ENCODE measurements at places on chromosomes 4 and X.

DNA sequence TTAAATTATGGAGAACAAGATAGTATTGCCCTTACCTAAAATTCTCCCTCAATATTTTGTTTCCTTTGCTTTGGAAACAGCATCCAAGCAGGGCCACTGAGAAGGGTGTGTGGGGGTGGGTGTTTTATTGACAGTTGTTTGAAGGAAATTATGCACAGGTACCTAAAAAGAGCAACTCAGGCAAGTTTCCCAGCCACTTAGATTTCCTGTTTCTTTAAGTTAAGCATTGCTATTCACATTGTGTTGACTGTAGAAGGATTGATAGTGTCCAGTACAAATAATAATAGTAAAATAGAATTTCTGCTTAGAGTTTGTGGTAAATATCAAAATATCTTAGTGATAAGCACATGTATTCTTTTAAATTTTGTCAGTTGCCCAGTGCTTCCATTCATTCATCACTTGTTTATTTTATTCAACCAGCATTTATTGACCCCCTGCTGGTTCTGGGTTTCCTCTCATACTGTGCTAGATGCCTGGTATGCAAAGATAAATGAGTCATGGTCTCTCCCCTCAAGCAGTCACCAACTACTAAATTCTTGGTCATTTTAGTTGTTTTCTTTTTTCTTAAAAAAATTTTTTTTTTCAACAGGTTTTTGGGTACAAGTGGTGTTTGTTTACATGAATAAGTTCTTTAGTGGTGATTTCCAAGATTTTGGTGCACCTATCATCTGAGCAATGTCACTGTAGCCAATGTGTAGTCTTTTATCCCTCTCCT lies 50.0 kb downstream of the GALNT7 start:
- peak; percentile 61 for DNase-seq

DNA sequence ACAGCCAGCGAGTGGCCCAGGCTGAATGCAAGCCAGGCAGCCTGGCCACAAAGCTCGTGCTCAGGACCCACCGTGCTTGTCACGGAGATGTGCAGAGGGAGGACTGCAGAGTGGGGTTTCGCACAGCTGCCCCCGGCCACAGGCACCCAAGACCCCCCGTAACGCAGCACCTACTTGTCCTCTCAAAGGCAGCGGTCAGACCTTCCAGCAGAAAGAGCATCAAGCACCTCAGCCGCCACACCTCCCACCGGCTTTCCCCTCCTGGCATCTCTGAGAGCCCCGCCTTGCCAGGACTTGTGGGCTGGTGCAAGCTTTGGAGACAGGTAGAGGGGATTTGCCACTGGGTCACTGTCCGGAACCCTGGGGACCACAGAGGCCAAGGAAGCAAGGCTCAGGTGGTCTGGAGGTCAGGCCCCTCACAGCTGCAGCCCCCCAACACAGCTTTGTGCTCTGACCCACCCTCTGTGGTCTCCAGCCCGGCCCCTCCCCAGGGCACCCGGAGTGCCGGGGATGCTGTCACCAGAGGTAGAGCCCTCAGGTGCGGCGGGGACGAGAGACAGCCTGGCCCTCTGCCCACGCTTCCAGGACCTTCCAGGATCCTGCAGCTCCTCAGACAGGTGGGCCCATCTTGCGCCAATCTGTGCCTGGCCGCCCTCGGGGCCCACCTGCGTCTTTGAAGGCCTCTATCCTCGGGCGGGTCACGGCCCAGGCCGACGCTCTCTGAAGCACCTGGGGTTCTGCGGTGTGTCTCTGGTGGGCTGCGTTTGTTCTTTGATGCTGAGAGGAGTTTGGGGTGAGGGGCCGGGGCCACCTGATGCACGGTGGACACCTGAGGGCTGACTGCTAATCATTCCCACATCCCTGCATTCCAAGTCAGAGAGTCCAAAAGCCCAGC lies 34.4 kb upstream of the HMX1 start:
- no peak for DNase-seq

DNA sequence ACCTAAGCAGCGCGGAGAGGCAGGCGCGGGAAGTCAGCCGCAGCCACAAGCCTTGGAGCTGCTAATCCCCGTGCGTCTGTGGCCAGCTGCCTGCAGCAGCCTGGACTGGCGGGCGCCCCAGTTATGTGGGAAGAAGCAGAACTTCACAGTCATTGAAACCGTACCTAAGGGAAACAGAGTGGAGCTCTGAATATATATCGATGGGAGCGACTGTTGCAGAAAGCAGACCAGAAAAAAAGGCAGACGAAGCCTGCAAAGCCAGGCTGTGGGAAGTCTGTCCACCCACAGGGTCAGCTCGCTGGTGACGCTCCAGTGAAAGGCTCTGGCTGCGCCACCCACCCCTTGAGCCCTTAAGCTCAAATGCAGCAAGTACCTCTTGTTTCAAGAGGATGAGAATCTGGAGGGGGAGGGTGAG lies 24.7 kb downstream of the KCNE5 start:
- DNase-seq, result peak; percentile 21

DNA sequence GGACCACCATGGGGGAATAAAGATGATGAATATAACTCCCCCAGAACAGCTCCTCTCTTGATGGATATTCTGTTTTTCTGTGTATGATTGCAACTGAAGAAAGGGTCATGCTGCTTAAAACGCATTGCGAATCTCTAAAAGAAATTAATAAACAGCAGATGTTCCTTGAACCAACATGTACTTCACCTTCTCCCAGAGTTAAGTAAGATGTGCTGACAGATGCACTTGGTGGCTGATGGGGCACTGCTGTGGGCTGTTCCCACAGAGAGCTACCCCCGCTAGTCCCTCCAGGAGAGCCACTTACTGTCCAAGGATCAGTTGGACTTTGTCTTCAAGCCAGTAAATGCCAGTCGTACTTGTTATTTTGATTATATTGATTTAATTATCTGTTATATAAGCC lies 26.3 kb upstream of the C4orf54 start:
- DNase-seq, result no peak

GRCh38 chr4:56051710-56052075 lies 102.9 kb downstream of the CEP135 start:
- no peak for DNase-seq

DNA sequence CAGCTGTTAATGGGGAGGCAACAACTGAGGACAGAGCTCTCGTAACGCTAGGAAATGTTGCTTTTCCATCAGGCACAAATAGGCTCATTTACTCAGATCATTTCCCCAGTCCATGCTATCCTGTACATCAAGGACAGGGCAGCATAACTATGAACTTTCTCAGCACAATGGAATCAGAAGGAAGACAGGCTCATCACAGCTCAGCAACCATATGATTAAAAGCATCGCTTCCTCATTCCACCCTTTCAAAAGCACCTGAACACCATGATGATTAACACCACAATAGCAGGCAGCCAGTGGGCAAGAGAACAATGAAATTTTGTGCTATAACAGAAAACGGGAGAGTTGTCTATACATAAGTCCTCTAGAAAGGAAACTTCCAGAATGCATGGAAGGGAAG lies 297.8 kb downstream of the ZNF674 start:
- no peak for DNase-seq

DNA sequence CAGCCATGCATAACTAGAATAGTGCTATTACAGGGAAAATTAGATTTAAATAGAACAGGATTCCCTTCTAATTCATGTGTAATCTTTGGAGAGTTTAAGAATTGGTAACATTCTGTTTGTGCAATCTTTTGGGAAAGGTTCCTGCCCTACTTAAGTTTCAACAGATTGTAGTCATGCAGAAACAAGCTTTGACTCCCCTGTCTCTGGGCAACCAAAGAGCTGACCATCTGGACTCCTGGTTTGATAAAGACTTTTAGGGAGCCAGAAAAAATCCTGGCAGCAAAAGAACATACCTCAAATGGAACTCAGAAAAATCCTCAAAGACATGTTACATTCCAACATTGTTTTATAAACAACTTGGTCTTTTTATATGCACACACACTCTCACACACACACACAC lies 191.1 kb upstream of the NEIL3 start:
- DNase-seq, result peak; percentile 95

DNA sequence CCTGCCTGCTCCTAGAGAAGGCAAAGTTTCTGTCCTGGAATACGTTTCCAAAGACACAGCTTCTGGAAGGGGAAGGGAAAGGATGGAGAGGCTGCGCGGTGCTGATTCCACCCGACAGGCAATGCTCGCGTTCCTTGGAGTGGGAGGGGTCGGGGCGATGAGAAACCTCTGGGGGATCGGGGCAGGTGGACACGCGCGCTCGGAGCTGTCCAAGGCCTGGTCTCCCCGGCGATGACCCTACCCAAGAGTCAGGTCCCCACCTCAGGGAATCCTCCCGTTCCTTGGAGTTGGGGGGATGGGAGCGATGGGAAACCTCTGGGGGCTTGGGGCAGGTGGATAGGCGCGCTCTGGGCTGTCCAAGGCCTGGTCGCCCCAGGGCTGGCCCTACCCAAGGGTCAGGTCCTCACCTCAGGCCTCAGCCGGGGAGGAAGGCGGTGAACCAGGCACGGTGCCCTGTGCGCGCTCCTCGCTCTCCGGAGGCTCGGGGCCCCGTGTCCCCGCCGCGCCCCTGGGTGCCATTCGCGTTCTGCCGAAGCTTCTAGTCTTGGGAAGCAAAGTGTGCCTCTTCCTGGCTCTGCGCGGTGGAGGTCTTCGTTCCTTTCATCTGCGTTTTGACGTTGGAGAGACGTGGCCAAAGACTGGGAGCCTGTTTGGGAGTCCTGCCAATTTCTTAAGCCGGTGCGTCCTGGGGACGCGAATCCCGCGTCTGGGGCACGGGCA lies 10.6 kb upstream of the SHOX start:
- no peak for DNase-seq

GRCh38 chr4:46886711-46887110 lies 22.3 kb downstream of the COX7B2 start:
- peak; percentile 20 for DNase-seq

- peak; percentile 89 for DNase-seq
Observed at GRCh38 chrX:150730719-150731118, 37.5 kb downstream of the MTMR1 start.

- no peak for DNase-seq
Observed at GRCh38 chr4:94913316-94913715, 155.6 kb downstream of the BMPR1B start.

- DNase-seq, result no peak
Observed at GRCh38 chr4:84958434-84958833, 8.1 kb downstream of the WDFY3 start.

DNA sequence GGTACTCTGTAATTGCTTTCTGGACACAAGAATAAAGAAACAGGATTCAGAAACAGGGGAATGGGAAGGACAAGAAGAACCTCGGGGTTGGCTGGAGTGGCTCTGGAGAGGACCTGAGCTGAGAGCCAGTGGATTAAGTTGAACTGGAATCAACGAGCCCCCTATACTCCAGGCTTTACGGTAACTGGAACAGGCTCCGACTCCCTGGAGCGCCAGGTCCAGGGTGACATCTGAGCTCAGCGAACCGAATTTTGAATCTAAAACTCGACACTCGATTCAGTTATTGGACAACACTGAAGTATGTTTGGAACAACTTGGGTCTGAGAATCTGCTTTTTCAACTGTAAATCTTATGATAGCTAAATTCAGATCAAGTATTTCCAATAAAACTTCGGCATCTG lies 23.9 kb downstream of the HMX1 start:
- no peak for DNase-seq

GRCh38 chrX:57528670-57529255 lies 63.0 kb upstream of the ZXDB start:
- DNase-seq, result peak; percentile 22

GRCh38 chr4:187307131-187307530 lies 583.5 kb upstream of the FAT1 start:
- DNase-seq, result no peak

DNA sequence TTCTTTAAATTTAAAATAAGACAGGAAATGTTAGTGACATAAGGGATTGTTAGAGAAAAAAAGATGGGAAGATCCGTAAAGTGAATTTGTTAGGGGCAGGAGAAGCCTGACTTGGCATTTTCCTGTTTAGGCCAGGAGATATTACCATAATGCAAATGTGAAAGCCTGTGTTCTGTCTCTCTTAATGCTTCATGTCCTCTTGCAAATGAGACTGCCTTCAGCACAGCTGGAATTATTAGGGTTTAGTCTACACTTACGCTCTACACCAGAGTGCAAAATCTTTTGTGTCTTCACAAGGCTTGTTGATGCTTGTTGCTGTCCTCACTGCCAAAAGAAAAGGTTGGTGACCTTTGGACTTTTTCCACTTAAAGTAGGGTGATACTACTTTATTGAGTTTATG lies 56.8 kb downstream of the JADE1 start:
- DNase-seq, result no peak

DNA sequence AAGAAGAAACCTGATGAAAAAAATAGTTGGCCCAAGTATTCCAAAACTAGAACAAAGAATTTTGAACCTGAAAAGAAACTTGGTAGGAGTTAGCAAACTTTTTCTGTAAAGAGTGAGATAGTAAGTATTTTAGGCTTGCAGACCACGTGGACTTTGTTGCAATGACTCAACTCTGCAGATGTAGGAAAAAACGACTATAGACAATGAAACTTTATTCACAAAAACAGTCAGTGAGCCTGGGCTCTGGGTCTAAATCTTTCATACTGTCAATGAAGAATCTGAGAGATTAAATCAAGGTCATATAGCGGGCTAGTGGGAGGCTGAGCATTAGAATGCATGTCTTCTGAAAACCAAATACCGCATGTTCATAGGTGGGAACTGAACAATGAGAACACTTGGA lies 23.0 kb downstream of the SH3D19 start:
- peak; percentile 56 for DNase-seq

- no peak for DNase-seq
Observed at GRCh38 chr4:174537634-174538033, 15.3 kb upstream of the HPGD start.

DNA sequence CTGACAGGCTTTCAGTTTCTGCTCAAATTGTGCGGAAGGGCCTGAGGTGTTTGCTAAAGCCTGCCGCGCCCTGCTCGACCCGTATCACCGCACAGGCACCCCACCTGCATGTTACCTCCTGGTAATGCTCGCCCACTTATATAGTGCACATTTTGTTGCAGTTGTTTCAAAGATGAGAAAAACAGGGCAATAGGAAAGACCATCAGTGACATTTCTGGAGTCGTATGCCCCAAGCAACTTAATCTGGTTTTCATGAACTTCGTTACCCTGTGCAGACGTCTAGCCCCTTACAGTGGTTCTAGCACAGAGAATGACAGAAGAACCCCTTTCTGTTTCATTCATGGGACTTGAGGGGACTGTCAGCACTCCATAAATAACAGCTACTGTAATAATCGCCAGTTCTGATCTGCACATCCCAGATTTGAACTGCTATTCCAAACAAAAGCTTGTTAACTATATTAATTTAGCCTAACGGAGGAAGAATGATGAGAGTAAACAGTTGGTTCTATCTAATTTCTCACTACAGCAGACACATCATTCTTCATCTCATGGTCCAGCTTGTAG lies 940 bp upstream of the DCTD start:
- DNase-seq, result peak; percentile 28

DNA sequence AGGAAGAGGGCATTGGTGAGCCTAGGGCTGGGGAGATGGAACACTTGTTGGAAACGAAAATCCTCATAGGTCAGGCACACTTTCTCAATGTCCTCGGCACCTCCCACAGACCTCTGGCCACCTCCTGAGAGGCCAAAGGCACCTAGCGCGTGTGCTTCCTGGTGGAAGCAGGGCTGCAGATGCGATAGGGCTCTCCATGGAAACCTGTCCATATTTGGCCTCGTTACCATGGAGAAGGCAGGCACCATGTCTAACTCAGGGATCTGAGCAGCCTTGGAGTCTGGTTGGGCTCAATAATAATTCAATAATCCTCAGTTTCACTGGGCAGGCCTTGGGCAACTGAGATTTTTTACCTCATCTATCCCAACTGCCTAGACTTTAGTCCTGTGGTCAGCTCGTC lies 58.3 kb downstream of the RAI2 start:
- DNase-seq, result no peak
